ENCODE measurements at places on chromosomes 3 and 15.
A peak's percentile ranks its signal among the peaks of the same experiment; 100 is the strongest.

DNA sequence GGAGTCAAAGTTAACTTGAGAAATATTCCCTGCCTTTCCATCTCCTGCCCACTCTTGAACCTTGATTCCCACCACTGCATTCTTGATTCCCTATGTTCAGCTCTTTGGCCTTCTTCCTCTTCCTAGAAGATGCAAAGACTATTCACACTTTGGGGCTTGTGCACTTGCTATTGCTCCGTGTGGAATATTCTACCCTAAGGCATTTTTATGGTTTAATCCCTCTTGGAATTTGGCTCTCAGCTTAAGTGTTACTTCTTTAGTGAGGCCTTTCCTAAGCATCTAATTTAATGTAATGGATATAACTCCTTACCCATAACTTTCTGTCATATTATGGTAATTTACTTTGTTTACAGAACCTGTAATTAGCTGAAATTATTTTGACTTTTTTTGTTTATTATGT, 318.9 kb upstream of the COL8A1 start:
- no peaks in the 10 kb centered on the region for H3K36me3 ChIP-seq
- H3K27me3 ChIP-seq = no peaks in the 10 kb centered on the region
- H3K4me1 ChIP-seq = no peaks in the 10 kb centered on the region
- H3K27ac ChIP-seq = no peak overlapping the region
- no peak for DNase-seq

DNA sequence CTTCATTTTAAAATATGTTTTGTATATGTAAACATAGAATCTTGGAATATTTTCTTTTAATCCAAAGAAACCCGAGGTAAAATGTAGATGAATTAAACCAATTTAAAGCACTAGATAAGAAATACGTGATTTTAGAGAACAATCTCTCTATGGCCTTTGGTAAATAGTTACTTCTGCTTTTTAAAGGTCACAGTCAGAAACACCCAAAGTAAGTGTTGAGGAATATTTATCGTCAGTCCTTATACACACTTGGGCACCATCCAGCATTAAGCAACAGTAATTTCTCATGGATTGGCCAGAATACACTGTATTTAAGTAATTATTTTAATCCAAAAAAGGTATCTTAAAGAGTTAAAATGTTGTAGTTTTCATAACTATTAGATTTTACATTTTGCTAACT, 713.2 kb downstream of the NLGN1 start:
- H3K4me1 ChIP-seq = no peaks in the 10 kb centered on the region
- no peak overlapping the region for H3K4me3 ChIP-seq
- no peak overlapping the region for H3K27ac ChIP-seq

- H3K27me3 ChIP-seq = no peaks in the 10 kb centered on the region
- H3K4me1 ChIP-seq = peaks cover 17% of the 10 kb centered on the region
- H3K27ac ChIP-seq = peak overlapping the region; percentile 86
- DNase-seq = no peak
- no peak overlapping the region for H3K4me3 ChIP-seq
Observed at GRCh38 chr15:41944313-41944940, 27.9 kb downstream of the EHD4 start.

DNA sequence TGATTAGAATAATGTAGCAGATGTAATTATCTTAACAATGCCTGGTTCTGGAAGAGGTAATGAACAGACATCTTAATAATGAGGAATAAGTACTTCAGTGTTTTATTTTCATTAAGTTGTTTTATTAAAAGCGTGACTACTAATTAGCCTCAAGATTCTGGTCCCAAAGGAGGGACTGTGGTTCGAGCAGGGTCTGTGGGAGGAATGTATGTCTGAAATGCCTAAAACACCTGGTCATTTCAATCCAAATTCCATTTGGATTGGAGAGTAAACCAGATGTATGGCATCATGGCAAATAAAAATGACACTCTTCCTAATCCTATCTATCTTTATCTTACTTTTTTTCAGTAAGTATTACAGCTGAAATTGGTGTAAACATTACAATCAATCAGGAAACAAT, 243.2 kb downstream of the PDZRN3 start:
- peaks cover 25% of the 10 kb centered on the region for H3K36me3 ChIP-seq
- no peak overlapping the region for H3K4me3 ChIP-seq

DNA sequence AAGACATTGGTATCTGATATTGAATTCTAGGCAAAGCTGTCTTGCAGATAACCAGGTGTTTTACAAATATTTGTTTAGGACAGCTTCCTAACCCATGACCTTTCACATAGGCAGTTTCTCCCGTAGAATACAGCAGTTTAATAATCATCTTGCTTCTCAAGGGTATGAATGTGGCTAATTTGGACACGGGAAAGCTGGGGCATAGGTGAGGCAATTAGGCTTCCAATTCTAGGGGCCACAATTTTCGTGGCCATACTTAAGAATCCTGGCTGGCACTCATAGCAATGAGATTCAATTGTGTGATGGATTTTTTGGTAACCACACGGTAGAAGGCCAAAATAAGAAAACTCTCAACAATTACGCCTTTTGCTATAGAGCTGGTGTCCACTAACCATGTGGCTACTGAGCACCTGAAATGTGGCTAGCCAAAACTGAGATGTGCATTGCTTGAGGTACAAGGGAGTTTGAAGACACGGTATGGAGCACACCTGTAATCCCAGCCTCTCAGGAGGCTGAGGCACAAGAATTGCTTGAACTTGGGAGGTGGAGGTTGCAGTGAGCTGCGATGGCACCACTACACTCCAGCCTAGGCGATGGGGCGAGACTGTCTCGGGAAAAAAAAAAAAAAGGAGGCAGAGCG, 34.4 kb downstream of the TFRC start:
- peaks cover 7% of the 10 kb centered on the region for H3K27me3 ChIP-seq
- H3K4me3 ChIP-seq = no peak overlapping the region
- peaks cover 28% of the 10 kb centered on the region for H3K36me3 ChIP-seq
